Stimulated activated CD4-positive, alpha-beta T cell treated with anti-CD3 and anti-CD28 coated beads, Interleukin-12 subunit alpha, Interleukin-12 subunit beta, amount 100 ng/mL, for 4 hours (primary cell): ENCODE measurements at places on chromosomes 16 and 17.

GRCh38 chr16:21023509-21024202, 123.1 kb downstream of the LYRM1 start:
- no peak for DNase-seq

DNA sequence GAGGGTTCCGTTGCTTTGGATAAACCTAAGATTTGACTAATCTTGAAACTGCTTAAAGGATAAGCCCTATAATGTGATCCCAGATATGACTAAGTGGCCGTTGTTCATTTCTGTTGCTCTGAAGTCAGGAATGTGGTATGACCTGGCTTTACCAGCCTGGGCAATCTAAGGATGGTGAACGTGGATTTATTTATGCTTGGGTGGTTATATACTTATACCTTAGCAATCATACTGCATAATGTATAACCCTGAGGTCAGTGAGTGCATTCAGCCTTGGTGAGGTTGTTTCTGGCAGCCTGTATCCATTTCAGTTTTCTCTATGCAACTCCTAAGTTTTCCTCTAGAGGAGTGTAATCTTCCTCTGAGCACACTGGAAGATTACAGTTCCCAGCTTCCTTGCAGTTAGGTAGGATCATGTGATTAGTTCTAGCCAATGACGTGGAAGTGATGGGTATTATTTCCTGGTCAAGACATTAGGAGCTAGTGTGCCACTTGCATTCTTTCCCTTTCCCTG, 41.9 kb downstream of the FTO start:
- no peak for DNase-seq

GRCh38 chr17:752620-753219, 656 bp upstream of the GEMIN4 start:
- DNase-seq: no peak

DNA sequence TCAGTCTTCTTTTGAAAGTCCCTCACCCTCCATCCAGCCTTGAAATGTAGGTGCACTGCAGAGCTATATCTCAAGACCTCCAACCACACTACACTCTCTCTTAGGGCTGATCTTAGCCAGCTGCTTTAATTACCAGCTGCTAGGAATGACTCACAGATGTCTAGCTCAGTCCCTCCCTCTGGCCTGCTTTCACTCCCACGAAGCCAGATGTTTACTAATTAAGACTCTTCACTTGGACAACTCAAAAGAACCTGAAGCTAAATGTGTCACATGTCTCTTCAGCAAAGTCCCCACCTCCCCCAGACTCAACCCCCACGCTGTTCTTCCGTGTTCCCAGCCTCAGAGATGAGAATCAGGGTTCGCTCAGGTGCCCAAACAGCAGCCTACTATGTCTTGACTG, 2.6 kb downstream of the GTF3C1 start:
- no peak for DNase-seq

- DNase-seq: peak; percentile 57
Measured at GRCh38 chr16:67415872-67416793, at the start of gene ZDHHC1. TSS of gene ZDHHC1 (minus strand) at chr16:67416477. CDS start at chr16:67407775, 8,702 bp downstream.

GRCh38 chr16:17277981-17278381, 192.8 kb downstream of the XYLT1 start:
- DNase-seq: no peak
